ENCODE measurements at places on chromosomes 3 and 15.

DNA sequence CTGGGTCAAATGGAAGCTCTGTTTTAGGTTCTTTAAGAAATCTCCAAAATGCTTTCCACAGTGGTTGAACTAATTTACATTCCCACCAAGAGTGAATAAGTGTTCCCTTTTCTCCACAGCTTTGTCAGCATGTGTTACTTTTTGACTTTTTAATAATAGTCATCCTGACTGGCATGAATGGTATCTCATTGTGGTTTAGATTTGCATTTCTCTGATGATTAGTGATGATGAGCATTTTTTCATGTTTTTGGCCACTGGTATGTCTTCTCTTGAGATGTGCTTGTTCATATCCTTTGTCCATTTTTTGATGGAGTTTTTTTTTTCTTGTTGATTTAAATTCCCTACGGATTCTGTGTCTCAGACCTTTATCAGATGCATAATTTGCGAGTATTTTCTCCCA, 745.0 kb upstream of the BCHE start:
- no peak for DNase-seq

- DNase-seq: no peak
These were observed 47.7 kb upstream of the RASGRP1 start for GRCh38 chr15:38612159-38612863.

GRCh38 chr3:43198791-43199644, 87.3 kb upstream of the SNRK start:
- no peak for DNase-seq

DNA sequence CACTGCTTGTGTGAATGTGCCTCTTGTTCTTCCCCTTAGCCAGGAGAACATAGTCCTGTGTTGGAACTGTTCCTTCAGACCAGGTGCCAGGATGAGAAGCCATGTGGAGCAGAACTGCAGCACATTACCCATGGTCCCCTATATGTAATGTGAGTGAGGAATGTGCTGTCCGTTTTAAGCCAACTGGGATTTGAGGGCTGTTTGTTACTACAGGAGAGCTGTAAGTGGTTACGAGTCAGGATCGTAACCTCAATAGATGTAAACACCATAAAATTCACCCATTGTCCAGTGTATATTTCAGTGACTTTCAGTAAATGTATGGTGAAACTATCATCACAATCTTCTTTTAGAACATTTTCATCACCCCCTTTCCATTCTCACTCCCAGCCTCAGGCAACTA, 10.1 kb upstream of the SCAP start:
- no peak for DNase-seq

- no peak for DNase-seq
These were observed 92.8 kb downstream of the TFG start for GRCh38 chr3:100802126-100802525.

DNA sequence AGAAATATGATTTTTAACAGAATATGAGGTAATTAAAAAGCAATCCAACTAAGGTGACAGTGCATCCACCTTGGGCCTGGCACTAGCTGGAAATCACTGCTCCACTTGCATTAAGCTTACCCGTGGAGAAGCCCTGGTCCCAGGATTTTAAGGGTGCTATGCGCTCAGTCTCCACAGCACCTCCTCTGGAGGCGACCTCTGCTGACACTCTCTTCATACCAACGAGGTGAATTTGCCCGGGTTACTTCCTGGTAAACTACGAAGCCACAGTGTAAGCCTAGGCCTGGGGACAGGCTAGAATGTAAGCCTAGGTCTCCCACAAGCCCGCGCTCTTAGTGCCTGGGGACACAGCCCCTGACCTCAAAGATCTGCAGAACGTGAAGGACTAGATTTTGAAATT, 793 bp downstream of the APOD start:
- DNase-seq: no peak

DNA sequence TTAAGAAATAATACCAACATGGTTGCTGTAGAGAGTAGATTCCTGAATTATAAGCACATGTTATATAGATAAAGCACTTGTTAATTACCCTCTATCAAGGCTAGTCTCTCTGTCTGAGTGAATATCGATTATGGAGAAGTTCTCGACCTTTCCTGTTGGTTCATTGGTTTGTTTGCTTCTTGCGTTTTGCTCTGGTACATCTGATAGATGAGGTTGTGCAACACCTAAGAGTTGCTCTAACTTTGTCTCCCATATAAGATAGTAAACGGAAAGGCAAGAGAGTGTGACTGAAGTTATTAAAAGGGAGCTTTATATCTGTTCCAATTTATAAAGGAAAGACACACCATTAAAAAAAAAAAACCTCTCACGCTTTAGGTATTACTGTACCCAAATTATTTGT, 69.0 kb downstream of the PYDC2 start:
- DNase-seq: no peak

- DNase-seq: no peak
These were observed 448.7 kb downstream of the ZPLD1 start for GRCh38 chr3:102883515-102883914.

DNA sequence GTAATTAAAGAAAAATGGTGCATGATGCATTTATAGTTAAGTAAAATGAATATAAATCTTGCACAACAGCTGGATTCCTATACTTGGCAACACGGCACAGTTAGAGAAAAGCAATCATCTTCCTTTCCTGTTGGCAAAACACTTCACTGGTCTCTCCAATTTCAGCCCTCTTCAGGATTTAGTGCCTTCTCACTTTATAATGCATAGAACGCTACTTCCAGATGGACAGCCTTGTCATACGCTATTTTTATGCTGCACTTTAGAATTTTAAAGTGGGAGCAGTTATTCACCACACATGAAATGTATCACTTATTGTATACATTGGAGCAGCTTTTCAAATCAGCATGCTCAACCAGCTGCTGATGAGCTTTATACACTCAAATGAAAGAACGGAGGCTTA, 194.4 kb upstream of the GBE1 start:
- no peak for DNase-seq

- no peak for DNase-seq
These were observed 13.8 kb upstream of the GPX1 start for GRCh38 chr3:49371946-49372345.

- no peak for DNase-seq
These were observed 16.2 kb upstream of the ABI3BP start for GRCh38 chr3:101009386-101009785.

DNA sequence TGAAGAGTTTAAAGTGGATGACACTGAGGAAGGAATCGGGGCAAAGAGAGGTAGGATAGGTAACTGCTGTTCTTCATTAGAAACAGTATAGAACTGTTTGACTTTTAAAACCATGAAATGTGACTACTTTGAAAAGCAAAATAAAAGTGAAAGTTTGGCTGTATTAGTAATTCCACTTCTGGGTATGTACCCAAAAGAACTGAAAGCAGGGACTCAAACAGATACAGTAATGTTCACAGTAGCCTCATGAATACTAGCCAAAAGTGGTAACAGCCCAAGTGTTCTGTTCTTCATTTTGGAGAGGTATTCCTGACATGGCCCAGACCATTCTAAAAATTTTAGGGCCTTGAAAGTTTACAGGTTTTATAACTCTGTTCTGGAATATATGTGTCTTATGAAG, 1055.4 kb downstream of the TBL1XR1 start:
- DNase-seq: no peak

GRCh38 chr3:69122403-69122802, at the start of gene LMOD3:
Gene LMOD3 (minus strand): TSS chr3:69122595. CDS start chr3:69122386, 209 bp downstream.
- DNase-seq: no peak

DNA sequence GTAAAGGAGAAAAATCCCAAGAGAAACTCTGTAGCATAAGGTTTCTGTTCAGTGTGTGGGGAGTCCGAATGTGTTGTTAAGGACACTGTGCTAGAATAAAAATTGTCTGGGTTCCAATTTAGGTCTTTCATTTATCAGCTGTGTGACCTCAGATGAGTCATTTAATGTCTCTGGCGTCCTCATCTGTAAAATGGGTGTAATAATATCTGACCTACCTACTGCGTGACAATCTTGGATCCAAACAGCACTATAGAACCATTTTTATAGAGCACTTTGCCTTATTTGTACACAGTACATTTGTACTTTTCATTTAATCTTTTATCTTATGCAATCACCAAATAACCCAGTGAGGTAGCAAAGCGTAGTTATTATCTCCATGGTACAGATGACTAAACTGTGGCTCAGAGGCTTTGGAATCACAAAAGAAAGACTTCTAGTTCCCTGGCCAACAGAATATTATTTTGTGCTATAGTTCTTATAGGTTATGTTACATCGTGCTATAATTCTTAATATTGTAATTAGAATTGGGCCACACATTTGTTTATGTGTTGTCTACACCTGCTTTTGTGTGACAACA, 46.6 kb upstream of the TNIK start:
- DNase-seq: no peak

DNA sequence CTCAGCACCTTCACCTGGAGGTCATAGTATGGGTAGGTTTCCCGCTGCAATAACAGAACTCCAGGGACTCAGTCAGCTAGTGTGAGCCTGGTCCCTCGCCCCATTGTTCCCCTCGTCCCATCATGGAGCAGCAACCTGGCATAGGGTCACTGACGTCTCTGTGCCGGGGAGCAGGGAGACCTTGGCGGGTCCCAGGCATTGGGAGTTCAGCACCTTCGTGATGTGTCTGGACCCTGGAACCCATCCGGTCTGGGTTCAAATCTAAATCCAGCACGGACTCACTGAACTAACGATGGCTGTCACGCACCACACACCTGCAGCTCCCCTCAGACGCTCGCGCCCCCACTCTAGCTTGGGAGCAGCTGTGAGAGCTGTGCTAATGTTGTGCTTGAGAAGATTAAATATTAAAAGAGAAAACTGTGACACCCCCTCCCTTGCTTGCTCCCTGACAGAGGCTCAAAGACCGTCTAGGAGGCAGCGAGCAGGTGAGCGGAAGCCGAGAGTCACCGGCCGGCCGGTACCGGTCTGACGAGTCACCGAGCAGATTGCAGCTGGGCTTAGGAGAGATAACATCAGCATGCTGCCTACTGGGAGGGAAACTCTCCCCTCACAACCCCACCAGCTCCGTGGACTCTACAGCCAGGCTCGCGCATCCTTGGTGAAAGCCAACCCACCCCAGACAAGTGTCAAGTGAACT, 742 bp downstream of the PLA2G4F start:
- DNase-seq: no peak

DNA sequence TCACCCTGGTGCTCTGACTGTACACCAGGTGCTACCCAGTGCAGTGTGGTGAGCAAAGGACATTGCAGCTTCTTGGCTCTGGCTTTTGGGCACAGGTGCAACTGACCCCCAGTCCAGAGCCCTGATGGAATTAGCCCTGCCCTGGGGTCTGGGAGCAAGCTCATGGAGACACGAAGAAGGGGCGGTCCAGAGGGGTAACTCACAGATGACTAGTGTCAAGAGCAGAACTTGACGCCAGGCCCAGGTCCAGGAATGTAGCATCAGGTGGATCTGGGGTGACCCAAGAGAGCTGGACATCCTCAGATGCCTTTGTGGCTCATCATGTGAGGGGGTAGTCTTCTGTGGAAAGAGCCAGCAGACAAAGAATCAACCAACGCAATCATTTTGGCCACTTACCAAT, 88.9 kb downstream of the ASB7 start:
- no peak for DNase-seq

GRCh38 chr3:128368626-128369025, 98.1 kb downstream of the DNAJB8 start:
- DNase-seq: no peak

- DNase-seq: peak; percentile 70
These were observed 4.6 kb upstream of the DENND4A start for GRCh38 chr15:65796610-65797078.

DNA sequence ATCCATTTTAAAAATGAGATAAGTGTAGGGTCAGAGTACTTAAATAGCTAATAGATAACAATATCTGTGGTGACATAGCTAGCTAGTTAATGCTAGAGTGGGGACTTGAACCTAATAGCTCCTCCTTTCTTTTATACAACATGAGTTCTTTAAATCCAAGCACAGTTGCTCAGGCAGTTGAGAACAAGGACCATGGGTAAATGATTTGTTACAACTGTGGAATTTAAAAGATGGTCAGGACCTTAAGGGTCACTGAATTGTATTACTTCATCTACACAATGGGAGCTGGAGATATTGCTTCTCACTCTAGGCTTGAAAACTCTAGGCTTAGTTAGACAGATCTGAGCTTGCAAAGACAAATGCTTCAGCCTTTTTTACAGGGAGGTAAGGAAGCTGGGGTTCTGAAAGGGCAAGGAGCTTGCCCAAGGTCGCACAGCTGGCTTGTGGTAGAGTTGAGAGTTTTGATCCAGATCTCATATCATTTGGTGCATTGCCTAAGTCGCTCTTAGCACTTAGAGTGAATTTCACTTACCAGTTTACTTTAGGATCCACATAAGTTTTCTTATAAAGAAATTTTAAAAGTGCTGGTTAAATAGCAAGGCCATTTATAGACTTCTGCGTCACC, 90.2 kb downstream of the EDEM1 start:
- no peak for DNase-seq

GRCh38 chr3:43534675-43535074, 87.1 kb downstream of the ANO10 start:
- DNase-seq: no peak

DNA sequence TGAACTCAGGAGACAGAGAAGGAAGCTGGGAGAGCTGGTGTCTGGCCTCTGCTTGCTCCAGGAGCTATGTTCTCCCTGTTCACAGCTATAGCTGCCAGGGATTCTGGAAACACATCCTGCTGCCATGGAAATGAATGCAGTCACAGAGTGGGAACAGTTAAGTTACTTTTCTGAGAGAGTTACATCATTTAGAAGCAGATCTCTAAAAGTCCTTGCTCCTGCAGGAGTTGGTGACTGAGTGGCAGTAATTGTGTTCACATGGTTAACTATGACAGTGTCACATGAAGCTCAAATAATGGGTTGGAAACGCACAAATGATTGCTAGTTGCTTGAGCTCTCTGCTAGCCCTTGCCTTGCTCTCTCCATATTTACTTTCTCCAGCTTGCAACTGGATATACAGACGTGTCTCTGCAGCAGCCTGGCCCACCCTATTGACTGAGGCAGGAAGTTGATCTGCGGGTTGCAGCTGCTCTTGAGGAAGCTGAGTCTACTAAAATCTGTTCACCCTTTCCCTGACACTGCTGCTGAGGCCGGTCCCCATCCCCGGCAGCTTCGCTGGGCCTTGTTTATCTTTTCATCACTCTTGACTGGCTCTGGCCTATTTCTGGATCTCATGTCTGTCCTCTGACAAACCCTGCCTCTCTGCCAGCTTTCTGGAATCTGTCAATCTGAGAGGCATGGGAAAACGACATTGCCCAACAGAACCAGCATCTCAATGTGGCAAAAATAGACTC, 16.7 kb upstream of the ISLR start:
- no peak for DNase-seq

- DNase-seq: no peak
These were observed 79.2 kb downstream of the ABHD5 start for GRCh38 chr3:43769885-43770425.
